ENCODE measurements at places on chromosomes 3 and 15. TPM values are rescaled to one million over a fixed set of nuclear protein-coding genes. Genes with fewer than 3 reads are reported as not detected.

OR5K4 gene
- total RNA-seq: not detected

PPP1R14D gene
- not detected for total RNA-seq

ADAMTS17 gene
- total RNA-seq: 2.1 TPM

LIPC gene
- total RNA-seq: 4.4 TPM

FES gene
- 168 TPM for total RNA-seq

SLC2A2 gene
- total RNA-seq: not detected

CISH gene
- 481 TPM for total RNA-seq

BOC gene
- 0.37 TPM for total RNA-seq

SECISBP2L gene
- 40.1 TPM for total RNA-seq

TMEM40 gene
- not detected for total RNA-seq

ACKR4 gene
- not detected for total RNA-seq

CCR8 gene
- total RNA-seq: 11.3 TPM

TMCO5A gene
- not detected for total RNA-seq

RNF13 gene
- total RNA-seq: 39.3 TPM

PPM1M gene
- 82.2 TPM for total RNA-seq

COL6A6 gene
- total RNA-seq: not detected

GXYLT2 gene
- 0.51 TPM for total RNA-seq
